ENCODE measurements at places on chromosomes 7 and 10.
A peak's percentile ranks its signal among the peaks of the same experiment; 100 is the strongest.

DNA sequence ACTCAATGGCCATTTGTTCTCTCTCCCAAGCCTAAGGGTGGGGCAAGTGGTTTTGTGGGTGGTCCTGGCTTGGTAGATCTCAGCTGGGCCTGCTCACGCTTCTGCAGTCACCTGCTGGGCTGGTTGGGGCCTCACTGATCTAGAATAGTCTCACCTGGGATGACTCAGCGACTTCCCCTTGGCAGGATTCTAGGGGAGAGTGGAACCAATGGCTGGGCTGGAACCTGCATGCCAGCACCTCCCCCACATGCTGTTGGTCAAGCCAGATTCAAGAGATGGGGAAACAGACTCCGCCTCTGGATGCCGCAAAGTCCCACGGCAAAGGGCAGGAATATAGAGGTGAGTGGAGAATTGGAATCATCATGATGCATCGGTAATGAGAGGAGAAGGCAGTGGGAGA, 292.9 kb upstream of the NPVF start:
- no peak for DNase-seq

- DNase-seq: no peak
Measured at GRCh38 chr7:50762337-50762736, 20.4 kb downstream of the GRB10 start.

GRCh38 chr10:10642751-10643150, 374.9 kb upstream of the CELF2 start:
- no peak for DNase-seq

- DNase-seq: no peak
Measured at GRCh38 chr7:33339074-33339790, 209.9 kb downstream of the BBS9 start.

DNA sequence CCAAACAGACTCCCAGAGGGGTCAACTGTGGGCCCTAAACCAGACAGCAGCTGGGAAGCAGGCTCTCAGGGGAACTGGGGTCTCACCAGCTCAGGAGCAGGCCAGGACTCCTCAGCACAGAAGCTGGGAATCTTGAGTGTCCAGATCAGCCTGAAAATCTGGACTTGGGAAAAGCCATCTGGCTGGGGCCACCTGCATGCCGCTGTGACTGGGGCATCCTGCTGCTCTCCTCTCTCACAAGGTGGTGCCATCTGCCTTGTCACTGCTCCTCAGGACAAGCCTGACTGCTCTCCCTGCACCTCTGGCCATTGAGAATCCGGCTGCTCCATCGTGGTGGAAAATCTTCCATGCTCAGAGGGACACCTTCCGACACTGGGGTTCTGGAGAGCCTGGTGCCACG, 141.4 kb downstream of the PLPP4 start:
- DNase-seq: no peak

DNA sequence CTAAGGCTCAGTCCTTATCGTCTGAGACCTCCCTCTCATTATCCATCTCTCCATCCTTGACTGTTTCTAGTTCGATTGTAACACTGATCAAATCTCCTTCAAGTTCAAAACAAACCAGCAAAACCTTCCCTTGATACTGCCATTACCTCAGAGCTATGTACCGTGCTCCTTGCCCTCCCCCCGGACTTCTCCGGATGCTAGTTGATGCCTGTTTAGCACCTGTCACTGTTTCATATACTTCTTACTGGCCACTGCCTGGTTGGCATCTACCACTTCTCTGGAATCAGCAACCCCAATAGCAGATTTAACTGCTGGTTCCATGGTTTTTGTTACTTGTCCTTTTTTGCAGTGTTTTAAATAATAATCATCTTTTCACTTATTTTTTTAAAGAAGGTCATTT, 64.1 kb downstream of the BMPR1A start:
- no peak for DNase-seq

DNA sequence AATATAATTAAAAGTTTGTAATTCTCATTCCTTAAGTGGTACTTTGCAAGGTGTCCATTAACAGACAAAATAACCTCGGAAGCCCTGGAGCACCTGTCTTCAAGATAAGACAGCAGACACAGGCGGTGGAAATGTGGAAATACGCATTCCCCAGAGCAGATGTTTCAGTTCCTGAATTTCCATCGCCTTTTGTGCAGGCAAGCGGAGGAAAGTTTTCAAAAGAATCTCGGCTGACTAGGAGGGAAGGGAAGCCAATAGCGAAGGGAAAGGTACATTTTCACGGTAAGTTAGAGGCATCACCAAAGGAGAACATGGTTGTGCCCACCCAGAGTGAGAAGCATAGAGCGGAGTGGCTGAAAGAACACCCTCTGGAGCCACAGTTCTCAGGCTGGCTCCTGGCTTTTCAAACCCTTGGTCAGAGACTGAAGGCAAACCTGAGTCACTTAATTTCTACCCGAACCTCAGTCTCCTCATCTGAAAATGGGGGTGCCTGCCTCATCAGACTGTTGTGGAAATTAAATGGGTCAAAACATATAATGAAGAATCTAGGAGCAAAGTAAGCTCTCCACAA, 13.6 kb downstream of the CPA1 start:
- no peak for DNase-seq

GRCh38 chr7:106634958-106635357, 26.0 kb downstream of the CCDC71L start:
- DNase-seq: no peak

DNA sequence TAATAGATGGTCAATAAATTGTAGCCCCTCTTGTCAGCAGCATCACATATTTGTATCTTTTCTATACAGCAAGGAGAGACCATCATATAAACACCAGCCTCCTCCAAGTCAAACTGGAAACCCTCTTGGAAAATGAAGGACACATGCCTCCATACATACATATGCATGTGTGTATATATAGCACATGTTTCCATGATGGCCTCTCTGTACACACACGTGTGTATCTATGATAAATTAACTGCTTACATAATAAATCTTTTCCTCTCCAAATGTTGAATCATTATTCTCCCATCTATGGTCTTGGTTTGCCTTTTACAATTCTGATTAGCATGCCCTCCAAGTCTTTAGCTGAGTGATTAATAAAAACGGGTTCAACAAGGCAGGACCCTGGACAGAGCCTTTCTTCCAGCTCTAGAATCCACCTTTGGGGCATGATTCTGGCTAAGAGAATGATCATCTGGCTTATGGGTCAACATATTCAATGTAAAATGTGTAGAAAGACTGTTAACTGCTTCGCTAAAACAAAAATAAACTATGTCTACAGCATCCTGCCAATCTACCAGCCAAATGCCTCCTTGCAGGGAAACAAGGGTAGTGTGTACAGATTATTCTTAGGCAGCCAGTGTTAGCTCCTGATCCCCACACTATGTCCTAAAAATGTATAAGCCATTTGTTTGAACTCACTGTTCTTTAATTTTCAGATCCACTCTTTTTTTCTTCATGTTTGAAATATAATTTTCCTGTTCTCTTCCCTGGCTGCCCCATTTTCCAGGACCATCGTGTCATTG, 70.0 kb downstream of the CRTAC1 start:
- DNase-seq: no peak

DNA sequence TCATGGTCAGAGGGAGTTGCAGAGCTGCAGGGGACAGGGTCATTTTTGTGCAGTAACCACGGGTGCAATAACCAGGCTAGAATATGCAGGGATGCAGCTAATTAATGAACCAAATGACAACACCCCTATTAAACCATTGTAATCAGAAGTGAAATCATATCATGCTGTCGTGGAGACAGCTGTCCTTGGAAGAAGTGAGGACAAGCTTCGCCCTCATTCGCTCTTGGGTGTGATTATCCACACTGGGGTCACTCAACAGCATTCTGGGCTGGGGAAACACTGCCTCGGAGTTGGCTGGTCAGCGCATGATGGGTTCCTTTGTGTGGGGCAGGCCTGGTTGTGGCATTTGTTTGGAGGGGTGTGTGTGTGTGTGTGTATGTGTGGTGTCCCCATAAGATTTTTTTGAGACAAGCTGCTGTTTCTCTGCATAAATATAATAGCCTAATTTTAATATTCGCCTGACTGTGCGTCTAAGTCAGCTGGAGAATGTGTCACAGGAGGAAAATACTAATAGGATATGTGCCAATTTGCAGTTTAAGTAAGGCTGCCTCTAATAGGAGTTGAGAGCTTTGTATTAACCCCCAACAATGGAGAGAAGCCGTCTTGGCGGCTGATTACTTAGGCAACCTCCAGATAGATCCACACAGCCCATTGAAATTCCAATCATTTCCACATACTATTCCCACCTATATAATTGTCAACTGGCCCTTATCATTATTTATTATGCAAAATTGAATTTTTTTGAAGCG, 149.4 kb downstream of the DNAJB6 start:
- no peak for DNase-seq

DNA sequence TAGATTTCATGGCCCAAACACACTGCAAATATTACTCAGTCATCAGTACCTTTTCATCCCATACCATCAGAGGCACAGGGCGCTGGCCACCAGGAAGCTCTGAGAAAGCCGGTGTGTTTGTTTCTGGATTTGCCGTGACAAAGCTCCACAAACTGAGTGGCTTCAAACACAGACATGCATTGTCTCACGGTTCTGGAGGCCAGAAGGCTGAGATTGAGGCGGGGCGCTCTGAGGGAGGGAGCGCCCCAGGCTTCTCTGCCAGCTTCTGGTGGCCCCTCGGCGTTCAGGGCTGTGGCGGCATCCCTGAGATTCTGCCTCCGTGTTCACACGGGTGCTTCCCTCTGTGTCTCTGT, 3.7 kb upstream of the TTYH3 start:
- no peak for DNase-seq

GRCh38 chr10:12841426-12841825, 160.1 kb downstream of the CCDC3 start:
- no peak for DNase-seq

GRCh38 chr10:19021162-19021561, 27.4 kb upstream of the MALRD1 start:
- DNase-seq: no peak

DNA sequence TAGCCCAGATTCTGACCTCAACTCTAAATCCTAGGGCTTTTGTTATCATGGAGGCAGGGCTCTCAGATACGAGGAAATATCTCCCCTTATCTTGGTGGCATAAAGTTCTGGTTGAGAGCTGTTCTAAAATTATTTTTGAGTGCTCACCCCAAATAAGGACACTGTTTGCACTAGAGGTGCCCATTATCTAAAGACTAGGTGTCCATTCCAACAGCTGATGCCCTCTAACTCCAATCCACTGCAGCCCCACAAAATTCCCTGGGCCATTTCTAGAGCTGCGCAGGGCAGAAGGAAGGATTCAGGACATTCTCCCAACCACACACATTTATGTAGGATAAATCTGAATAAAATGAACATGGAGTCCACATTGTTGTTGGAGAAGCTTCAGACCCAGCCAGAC, 301.9 kb downstream of the FGFR2 start:
- DNase-seq: no peak

DNA sequence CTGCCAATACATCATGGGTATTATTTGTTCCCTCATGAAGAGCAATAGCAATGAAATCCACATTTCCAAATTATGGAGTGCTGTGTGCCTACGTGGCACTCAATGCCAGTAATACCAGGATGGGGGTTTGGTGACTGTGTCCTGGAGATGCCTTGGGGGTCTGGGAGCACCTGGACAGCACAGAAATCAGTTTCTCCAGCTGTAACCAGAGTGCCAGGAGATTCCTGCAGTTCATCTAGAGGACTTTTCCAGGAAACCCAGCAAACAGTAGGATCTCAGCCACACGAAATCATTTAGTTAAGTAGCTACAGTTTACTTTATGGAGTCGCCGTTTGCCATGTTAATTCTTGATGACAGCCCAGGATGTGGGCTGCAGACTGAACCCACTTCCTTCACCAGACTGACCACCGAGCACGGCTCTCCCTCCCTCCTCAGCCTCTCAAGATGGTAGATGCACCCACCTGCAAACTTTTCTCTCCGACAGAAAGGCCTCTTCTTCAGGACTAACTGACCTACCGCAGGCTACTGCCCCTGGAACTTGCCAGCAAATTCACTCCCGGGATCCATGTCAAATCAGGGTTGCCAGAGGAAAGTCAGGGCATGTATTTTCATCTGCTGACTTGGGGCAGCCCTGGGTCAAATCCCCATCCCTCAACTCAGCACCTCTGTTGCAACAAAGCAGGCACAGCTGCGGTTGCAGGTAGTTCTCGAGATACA, 30.3 kb downstream of the MKI67 start:
- no peak for DNase-seq

GRCh38 chr7:106552645-106553445, 108.1 kb downstream of the CCDC71L start:
- DNase-seq: no peak

DNA sequence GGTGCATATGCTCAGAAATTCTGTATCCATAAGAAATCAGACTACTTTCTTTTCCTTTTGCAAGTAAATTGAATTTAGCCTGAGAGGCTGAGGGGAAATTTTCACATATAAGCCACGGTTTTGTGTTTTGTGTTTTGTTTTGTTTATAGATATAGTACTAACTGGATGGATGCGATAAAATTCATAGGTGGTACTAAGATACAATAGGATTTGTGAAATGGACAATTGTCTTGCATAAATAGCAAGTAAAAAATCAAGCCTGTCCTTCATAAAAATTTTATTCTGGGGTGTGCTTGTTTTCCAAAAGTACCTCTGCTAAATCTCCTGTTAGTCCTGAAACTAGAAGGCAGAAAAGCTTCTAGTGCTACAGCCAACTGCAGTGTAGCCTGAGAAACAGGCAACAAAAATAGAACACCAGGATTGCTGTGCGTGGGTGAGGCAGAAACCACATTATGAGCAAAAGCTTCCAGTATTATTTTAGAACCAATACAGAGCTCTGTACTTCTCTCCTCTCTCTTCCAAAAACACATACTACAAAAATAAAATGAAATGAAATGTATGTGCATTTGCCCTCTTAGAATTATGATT, 634 bp upstream of the HDAC9 start:
- peak; percentile 69 for DNase-seq

DNA sequence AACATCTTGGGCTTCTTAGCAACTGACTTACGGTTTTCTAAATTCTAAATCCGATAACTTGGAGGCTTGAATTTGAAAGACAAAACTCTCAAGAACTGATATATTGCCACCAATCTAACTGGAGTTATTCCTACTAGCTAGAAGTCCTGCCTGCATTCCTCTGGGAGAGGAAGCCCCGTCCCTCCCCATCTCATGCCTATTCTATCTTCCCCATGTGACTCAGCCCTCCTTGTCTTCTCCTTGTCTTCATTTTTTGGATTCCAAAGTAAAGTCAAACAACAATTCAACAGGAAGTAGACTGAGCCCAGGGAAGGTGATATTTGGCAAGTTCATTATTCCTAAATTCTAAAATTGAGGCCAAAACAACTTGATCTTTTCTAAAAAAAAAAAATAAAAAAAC, 587.7 kb downstream of the KCNMA1 start:
- DNase-seq: peak; percentile 37
